ENCODE measurements at places on chromosomes 5 and 9.

GRCh38 chr5:90709323-90710155, 150.9 kb downstream of the ADGRV1 start:
- no peak for DNase-seq

DNA sequence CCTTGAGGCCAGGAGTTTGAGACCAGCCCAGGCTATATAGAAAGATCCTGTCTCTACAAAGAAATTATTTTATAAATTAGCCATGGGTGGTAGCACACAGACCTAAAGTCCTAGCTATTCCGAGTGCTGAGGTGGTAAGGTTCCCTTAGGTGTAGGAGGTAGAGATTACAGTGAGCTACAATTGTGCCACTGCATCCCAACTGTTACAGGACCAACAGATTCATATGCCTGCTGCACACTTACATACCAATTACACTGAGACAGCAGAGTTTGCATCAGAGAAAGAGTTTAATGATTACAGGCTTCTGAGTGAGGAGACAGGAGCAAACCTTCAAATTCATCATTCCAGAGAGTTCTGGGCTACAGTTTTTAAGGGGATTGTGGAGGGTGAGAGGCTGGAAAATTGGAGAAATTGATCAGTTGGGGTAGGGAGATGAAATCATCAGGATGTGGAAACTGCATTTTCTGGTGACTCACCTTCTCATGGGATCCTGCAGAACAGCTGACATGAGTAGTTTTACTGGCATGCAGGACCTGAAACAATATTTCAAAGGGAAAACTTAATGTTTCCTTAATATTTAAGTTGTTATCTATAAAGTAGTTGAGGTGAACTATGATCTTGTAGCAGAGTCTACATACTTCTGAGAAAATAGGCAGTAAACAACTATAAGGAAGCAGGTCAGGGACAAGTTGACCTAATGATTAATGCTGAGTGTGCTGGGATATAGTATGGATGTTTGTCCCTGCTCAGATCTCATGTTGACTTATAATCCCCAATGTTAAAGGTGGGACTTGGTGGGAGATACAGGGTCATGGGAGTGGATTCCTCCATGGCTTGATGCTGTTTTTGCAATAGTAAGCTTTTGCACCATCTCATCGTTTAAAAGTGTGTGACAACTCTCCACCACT, 54.7 kb downstream of the ANXA2R start:
- no peak for DNase-seq

- no peak for DNase-seq
Observed at GRCh38 chr9:124624735-124624992, 117.5 kb upstream of the NR5A1 start.

DNA sequence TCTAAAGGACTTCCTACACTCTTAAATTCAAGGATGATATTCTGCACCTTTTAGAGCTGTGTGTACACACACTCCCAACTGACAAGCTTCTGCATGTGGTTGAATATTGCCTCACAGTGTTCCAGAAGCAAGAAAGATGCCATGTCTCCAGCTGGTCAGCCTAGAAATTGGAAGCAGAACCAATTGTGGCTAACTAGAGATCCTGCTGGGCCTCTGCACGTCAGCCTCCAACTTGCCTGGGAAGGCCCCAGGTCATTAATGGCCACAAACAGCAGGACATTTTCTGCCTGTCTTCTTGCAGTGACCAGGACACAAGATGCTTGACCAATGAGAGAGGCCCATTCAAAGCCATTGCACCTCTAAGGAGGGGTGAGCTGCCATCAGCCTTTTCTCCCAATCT, 571.9 kb upstream of the BRINP1 start:
- no peak for DNase-seq

- no peak for DNase-seq
Observed at GRCh38 chr5:74762599-74762998, 4.3 kb downstream of the GFM2 start.

DNA sequence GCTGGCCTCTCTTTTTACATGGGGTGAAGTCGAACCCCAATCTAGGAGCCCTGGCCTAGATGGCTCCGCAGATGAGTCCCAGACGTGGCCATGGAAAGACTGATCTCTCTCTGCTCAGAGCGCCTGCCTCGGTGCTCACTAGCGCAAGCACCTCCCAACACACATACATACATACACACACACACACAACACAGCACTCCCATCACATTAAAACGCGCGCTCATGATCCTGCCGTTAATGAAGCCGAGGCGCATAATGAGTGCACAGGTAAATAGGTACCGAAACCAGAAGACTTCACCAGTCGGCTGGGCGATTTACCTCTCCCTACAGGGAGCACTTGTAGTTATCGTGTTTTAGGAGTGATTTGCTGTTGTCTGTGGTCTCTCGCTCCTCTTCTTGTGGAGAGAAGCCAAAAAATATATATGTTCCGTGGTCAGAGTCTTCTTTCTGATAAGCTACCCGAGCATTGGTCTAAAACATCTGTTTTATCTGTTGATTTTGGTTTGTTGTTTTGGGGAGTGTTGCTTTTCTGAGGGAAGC, 207.7 kb downstream of the MEF2C start:
- no peak for DNase-seq

- no peak for DNase-seq
Observed at GRCh38 chr5:178322736-178323540, 90.3 kb upstream of the PHYKPL start.

- no peak for DNase-seq
Observed at GRCh38 chr5:148374690-148375360, 8.9 kb upstream of the FBXO38 start.

DNA sequence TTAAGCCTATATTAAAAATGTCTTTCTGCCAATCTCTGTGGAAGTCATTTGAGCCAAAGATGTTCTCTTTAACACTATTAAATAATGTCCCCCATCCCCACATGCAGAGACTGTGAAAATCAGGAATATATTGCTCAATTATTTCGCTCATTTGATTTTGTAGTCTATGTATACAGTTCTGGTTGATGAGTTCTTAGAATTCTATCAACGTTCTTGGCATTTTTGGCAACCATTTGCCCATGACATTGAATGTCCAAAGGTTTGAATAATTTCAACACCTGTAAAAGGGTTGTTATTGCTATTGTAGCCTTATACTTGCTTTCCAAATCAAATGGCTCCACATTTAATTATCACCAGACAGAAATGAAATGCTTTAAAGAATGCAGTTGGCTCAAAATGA, 536.1 kb downstream of the CAAP1 start:
- no peak for DNase-seq

GRCh38 chr5:3913279-3913678, 317.6 kb downstream of the IRX1 start:
- DNase-seq = no peak

DNA sequence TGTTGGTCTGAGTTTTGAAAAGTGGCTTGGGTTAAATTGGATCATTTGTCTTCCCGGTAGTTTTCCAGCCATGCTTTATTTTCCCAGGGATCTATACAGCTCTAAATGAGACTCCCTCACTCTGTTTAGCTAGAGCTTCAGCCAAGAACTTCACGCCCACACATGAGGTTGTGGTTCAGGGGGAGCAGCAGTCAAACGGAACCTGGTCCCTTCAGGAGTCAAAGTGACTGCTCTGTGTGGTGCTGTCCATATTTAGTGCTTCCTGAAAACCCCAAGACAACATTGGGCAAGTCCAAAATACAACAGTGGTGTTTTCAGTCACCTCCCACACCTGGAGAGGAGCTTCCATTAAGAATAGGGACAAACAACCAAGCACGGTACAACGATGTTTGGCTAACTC, 90.5 kb downstream of the ANKH start:
- DNase-seq = no peak

GRCh38 chr9:86601697-86602096, 247.5 kb upstream of the TUT7 start:
- no peak for DNase-seq

DNA sequence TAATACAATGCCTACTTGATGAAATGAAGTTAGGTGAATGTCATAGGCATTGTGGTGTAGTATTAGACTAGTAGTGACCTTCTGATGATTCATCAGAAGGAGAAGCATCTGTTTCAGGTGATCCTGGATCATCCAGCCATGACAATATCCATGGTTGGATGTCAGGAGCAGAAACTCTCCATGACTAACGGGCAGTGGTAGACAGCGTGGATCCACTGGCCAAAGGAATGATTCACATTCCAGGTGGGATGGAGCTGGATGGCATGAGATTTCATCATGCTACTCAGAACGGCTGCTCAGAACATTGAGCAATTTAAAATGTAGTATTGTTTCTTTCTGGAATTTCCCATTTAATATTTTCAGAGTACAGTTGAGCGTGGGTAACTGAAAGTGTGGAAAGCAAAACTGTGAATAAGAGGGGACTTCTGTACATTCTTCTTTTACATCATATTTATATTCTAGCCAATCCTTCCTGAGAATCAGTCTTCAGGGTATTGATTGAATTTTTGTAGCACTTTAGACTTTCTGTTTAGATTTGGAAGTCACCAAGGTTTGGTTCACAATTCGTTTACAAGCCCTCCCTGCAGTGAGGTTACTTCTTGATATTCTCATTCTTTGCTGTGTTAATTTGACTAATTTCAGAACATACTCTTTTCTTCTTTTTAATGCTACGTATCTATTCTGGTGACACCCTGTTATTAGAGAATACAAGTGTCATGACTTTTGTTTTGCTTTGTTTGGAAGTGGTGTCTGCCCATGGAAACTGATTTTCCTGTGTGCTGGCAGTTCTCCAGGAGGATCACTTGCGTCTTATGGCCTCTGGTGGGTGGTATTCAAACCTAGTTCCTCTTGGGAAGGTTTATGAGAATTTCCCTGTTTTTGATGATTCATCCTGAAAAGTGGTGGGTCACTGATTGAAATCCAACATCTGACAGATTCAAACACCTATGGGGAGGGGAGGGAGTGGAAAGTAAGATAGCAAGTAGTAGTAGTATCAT, 12.2 kb upstream of the CLINT1 start:
- no peak for DNase-seq

GRCh38 chr9:1698991-1699390, 316.2 kb upstream of the SMARCA2 start:
- DNase-seq = no peak

DNA sequence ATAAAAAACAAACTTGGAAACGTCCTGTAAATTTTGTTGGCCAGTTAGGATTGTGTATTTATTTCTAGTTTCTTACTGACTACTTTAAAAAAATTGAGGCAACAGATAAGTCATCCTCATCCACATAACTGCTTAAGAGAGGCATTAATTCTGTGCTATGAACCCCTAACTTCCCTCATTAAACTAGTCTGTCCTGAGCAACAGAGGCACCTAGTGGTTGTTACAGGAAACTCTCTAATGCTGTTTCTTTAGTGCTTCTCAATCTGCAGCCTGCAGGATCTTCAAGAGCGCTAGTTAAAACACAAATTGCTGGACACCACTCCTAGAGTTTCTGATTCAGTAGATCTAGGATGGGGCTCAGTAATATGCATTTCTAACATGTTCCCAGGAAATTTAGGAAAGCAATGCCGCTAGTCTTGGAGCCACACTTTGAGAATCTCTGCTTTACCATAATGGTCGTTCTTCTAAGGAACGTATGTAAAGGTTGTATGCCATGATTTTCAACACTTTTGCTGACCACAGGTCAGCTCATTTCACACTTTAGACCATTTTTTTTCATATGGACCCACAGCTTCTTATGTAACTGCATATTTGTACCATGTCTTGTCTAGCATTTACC, 410.1 kb upstream of the SMARCA2 start:
- no peak for DNase-seq

DNA sequence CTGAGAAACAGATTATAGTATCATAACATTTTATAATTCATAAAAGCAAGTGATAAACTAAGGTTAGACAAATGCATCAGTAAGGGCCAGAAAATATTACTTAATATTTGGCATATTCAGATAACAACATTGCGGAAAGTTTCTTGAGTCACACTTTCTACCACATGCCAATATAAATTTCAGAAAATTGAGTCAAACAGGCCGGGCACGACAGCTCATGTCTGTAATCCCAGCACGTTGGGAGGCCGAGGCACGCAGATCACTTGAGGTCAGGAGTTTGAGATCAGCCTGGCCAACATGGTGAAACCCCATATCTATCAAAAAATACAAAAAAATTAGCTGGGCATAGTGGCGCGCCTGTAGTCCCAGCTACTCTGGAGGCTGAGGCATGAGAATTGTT, 47.1 kb downstream of the SLC38A9 start:
- no peak for DNase-seq

- DNase-seq = no peak
Observed at GRCh38 chr9:95670122-95670521, 153.4 kb upstream of the PTCH1 start.

GRCh38 chr9:95499046-95499676, 17.6 kb downstream of the PTCH1 start:
- no peak for DNase-seq

DNA sequence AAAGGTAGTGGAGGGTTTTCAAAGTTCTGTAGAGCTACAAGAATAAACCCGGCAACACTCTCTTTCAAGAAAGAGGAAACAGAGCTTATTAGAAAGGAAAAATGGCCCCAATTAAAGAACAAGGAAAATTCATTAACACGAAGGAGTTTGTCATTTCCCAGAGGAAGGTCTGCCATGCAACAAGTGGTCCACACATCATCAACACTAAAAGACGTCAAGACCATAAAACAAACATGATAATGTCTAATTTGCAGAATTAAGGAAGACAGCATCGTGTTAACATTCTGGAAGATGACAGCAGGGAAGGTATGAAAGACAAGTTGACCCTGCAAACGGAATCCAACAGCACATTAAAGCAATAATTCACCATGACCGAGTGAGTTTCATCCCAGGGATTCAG, 28.6 kb upstream of the NRARP start:
- DNase-seq = no peak

GRCh38 chr9:137982200-137982599, 104.6 kb downstream of the CACNA1B start:
- no peak for DNase-seq

- no peak for DNase-seq
Observed at GRCh38 chr9:36136894-36137391, 410 bp downstream of the GLIPR2 start.

DNA sequence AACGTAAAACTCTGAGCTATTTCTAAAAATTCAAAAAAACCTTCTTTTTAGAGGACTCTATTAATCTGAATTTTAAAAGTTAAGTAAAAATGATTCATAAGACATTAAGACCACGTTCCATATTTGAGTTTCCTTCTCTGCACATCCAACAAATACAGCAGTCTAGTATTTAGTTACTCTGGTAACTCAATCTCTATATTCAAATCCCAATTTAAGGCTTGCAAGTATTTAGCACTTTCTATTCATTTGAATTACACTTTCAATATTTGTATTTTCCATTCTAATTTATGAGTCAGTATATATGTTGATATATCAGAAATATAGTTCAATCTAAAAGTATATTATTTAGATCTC, 17.7 kb downstream of the RFX3 start:
- no peak for DNase-seq

- no peak for DNase-seq
Observed at GRCh38 chr9:116383936-116384335, 230.3 kb downstream of the PAPPA start.
